ENCODE measurements at places on chromosomes 5 and 9.

- no peak for DNase-seq
These were observed 6.2 kb downstream of the COX7C start for GRCh38 chr5:86623785-86624483.

- DNase-seq: no peak
These were observed 476.1 kb upstream of the MPDZ start for GRCh38 chr9:13755551-13755950.

DNA sequence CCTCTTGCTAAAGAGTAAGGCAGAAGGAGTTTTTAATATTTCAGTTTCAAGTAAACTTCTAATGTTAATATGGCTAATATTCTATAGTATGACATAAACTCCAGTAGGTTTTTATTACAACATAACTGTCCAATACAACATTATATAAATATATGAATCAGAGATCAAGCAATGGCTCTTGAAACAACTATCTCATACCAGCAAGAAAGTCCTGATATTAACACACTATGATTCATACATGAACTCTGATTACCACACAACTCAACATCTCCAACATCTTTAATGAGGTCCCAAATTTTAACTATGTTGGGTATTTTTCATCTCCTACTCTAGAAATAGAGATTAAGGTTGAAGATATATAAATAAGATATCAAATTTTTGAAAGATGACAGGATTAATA is 878.3 kb downstream of the TLE1 start:
- DNase-seq: no peak

DNA sequence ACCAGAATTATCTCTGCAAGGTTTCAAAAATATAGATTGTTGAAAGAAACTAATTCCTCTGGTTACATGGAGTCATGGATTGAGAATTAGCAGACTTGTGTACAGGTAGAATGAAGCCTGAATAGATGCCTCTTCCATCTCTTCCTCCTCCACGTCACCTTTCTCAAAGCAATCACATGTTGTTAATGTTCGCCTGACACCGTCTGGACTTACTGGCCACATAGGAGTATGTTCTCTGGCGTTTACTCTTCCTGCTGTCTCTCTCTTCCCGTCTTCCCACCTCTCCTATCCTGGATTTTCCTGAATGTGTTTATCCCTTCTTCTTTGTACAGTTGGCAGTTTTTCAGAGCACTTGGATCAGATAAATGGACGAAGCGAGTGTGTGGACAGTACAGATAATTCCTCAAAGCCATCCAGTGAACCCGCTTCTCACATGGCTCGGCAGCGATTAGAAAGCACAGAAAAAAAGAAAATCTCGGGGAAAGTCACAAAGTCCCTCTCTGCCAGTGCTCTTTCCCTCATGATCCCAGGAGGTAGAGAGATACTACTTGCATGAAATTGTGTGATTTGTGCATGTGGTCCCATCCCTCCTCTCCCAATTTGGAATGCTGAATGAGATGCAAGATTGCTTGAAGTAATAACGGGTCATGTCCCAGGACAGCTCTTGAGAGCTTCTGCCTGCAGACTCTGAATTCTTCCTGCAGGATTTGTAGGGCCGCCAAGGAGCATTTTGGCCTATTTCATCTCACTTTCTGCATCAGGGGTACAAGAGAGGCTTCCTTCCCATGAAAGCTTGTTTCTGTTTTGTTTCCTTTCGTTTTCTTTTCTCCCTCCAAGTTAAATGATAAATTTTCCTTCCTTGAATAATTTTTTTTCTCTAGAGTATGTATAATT is 47.3 kb downstream of the CD180 start:
- no peak for DNase-seq

- no peak for DNase-seq
These were observed 566.4 kb downstream of the EFNA5 start for GRCh38 chr5:107104040-107104995.

- DNase-seq: no peak
These were observed 40.9 kb downstream of the CMYA5 start for GRCh38 chr5:79730564-79730963.

DNA sequence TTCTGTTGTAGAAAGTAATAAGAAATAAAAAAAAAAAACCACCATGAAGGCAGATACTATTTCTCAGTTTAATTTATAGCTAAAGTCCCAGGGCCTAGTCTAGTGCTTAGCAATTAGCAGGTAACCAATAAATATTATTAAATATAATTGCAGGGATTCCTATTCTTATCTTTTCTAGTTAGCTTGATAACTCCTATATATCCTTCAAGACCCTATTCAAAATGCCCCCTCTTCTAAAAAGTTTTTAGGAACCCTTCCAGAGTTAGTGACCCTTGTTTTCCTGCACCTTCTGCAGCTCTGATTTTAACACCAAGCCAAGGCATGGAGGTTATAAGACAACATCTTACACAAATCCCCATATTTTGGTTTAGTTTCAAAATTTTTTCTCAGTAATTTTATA is 24.6 kb upstream of the ALDH1B1 start:
- no peak for DNase-seq

- no peak for DNase-seq
These were observed 56.9 kb upstream of the SHB start for GRCh38 chr9:38125889-38126288.

- no peak for DNase-seq
These were observed 624.2 kb downstream of the PRR16 start for GRCh38 chr5:121088341-121088740.

- no peak for DNase-seq
These were observed 15.1 kb downstream of the DROSHA start for GRCh38 chr5:31516802-31517201.

DNA sequence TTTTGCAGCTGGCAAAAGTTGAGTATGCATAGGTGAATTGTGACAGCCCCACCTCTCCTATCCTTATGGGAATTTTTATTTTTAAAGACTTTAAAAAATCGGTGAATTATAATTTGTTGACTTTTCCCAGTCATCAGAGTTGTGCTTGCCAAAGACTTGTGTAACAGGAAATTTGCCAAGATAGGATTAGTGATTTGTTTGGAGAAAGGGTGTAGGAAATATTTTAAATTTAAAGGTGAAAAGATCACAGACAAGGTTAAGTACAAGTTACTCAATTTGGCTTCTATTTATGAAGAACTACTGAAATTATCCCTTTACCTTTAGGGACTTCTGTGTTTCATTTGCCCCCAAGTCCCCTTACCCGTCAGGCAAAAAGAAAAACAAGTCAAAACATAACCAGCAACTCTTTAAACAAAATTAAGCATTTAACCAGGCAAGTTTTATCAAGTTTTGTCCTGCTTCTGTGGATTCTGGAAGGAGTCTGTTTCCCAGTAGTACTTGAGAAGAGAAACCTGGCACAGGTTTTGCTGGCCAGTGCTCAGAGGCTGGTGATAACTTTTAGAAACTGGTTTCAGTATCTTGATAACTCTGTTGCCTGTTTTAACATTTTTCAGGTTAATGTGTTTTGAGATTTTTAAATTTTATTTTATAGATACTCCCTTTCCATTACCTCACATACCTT is 285.4 kb downstream of the MAST4 start:
- DNase-seq: no peak

GRCh38 chr5:134948911-134949310 is 18.8 kb upstream of the CATSPER3 start:
- no peak for DNase-seq

- no peak for DNase-seq
These were observed 472.1 kb upstream of the IZUMO3 start for GRCh38 chr9:25017779-25018178.

GRCh38 chr9:116318468-116319374 is 165.1 kb downstream of the PAPPA start:
- no peak for DNase-seq

Measured in GM06990 (cell line).